ENCODE measurements at places on chromosomes 1 and 21.

- no peak for DNase-seq
These were observed 28.1 kb downstream of the RUNX3 start for GRCh38 chr1:24901791-24902470.

GRCh38 chr1:89023026-89023425 is 360 bp upstream of the GBP3 start:
- DNase-seq = no peak

DNA sequence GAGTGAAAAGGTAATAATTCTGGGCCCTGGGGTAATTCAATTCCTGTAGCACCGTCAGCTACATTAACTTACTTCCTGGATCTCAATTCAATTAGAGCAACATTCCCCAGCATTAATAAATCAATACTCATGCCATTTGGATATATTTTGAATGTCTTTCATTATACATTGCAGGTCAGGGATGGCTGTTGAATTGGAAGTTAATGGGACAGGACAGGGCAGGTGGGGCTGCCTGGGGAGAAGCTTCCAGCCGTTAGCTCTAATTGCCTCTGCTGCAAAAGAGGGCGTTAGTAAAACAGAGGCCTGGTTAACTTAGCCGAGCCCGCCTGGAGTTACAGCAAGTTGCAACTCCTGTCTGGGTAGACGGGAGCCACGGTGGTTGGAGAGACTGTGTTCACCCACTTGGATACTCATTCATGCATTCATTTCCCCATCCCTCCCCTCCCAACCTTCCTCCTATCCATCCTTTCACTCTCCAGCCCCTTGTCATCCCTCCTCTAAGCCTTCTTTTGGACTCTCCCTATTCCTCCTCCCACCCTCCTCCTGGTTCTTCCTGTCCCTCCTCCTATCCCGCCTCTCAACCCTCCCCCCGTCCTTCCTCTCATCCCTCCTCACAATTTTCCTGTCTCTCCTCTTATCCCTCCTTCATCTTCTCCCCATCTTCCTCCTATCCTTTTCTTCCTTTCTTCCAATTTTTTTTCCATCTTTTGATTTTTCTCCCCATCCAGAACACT is 137.6 kb upstream of the RUNX3 start:
- no peak for DNase-seq

DNA sequence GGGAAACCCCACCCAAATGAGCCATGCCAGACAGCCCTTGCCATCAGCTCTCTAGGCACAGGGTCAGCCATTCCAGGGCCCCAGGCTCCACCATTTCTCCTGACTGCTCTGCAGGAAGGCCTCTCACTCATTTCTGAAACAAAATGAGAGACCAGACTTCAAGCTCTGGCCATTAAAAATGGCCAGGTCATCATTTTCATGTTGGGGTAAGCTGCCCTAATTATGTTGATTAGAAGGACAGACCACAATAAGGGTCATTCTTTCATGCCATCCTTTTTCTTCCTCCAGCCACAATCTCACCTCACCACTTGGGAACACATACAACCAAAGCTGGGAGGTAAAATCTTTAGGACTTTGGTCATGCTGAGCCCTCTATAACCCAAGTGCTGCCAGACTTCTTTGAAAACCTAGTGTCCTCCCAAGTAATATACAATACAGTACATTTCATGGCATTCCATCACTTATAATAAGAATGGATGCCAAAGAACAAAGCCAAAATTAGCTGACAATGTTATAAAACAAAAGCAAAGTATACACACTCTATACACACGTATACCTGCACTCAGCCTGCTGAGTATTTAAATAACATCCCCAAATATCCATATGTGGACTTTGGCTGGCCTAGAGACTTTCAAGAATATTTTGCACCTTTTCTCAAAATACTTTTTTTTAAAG is 22.4 kb upstream of the RBBP5 start:
- DNase-seq = no peak

DNA sequence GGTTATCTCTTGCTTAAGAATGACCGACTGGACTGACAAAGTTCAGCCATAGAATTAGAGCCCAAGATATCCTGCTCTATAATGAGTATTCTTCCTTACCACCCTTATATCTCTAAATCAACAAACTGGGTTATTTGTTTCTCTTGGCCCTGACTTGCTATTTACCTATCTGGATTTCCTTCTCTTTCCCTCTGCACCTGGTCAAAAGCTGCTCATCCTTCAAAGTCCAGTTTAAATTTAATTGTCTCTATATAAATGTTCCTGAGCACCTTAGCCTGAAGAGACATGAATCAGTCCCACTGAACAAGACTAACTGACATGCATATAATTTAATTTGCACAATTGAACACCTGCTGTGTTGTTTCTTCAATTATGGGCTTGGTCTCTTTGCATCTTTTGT is 127.1 kb upstream of the KCNJ15 start:
- DNase-seq = no peak

- no peak for DNase-seq
These were observed 490.5 kb upstream of the ADGRL2 start for GRCh38 chr1:81310250-81310649.

DNA sequence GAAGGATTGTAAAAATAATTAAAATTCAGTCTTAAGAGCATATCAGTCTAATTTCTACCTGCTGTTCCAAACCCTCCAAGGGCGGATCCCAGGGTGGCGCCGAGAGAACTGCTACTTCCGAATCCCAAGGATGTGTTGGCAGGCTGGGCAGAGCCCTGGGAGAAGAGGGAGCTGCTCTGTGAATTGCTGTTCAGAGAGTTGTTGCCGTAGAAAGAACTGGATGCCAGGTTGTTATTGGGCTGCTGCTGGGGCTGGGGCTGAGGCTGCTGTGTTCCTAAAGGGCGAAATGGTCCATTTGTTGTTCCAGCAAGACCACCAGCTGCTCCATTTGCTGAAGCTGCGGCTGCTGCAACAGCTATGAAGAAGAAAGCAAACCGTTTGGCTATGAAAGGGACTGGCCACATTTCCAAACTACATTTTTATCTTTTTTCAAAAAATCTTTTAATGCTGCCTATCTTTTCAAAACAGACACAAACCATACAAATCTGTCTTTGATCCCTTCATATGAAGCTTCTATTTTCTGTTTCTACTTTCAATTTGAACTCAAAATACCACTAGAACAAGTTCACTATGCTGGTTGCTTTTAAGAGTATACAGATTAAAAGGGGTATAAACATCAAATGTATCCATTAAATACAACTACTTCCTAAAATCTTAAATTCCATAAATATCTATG is 57.5 kb upstream of the SDC3 start:
- no peak for DNase-seq

GRCh38 chr1:195939844-195940243 is 668.4 kb downstream of the KCNT2 start:
- no peak for DNase-seq

DNA sequence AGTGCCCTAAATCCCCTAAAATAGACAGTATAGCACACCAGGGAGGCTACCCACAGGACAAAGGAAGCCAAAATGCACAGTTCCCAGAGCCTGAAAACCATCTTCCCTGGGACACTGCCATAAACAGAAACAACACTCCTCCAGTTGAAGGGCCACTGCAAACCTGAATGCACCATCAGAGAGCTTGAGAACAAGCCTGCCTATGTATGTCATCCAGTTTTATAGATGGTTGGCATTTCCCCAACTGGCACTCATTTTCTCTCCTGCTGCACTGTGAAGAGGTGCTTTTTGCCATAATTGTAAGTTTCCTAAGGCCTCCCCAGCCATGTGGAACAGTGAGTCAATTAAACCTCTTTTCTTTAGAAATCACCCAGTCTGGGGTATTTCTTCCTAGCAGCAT is 169.0 kb downstream of the AGBL4 start:
- DNase-seq = no peak

GRCh38 chr1:60949154-60949825 is 133.1 kb upstream of the NFIA start:
- DNase-seq = no peak

DNA sequence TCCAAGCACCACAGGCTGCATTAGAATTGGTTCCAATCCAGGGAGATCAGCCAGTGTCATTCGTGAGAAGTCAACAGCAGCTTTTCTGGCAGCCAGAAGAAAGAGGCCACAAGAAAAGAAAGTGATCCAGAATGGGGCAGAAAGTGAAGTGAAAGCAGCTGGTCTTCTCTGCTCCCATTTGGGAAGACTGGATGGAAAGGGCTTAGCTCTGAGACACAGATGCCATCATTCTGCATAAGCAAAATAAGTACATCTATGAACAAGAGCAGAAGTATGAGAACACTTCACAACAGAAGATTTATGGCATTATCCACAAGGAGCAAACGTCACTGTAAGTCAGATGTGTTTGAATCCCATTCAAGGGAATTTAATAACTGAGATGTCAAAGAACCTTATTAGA is 326.5 kb upstream of the ESRRG start:
- no peak for DNase-seq

GRCh38 chr1:233608988-233609387 is 4.9 kb upstream of the KCNK1 start:
- DNase-seq = no peak

GRCh38 chr21:25967181-25967900 is 203.2 kb downstream of the APP start:
- no peak for DNase-seq

GRCh38 chr1:94072840-94073522 is 48.0 kb downstream of the ABCA4 start:
- DNase-seq = no peak

DNA sequence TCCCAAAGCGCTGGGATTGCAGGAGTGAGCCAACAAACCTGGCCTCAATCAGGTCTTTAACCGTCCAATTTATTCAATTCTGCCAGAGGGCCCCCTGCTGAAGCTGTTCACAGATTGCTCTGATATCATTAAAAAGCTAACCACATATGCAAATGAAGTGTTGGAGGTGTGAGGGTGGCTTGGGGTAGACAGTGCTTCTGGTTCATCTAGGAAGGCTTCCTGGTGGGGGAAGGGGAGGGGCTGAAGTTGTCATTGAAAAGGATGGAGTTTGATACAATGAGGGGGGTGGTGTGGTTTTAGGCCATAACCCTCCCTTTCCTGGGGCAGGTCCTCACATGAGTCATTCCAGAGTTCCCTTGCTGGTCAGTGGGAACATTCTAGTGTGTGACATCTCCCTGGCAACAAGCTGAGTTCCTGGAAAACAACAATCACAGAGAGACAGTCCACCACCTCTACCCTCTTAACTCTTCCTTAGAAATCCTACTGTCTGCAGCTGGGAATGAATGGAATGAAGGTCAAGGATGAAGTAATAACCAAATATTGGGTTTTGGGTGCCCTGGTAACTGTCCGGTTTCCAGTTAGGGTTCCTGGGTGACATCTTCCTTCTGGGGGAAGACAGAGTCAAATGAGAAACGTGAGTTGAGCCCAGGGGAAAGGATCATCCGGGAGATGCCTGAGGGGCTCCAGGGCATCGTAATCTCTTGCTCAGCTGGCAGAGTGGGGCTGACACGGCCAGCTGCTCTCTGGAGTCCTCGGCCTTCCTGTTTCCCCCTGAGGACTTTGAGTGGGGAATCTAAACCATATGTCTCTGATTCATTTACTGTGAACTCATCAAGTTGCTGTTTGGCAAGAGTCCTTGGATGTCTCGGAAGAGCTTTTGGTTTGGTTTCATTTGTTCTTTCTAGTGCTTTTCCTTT is 32.2 kb downstream of the BATF3 start:
- no peak for DNase-seq

DNA sequence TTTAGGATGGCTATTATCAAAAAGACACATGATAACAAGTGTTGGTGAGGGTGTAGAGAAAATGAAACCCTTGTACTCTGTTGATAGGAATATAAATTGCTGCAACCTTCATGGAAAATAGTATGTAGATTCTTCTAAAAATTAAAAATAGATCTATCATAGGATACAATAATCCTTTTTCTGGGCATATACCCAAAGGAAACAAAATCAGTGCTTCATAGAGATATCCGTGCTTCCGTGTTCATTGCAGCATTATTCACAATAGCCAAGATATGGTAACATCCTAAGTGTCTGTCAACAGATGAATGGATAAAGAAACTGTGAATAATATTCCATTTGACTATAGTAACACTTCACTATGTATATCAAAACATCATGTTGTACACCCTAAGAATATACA is 106.7 kb downstream of the MIS18A start:
- no peak for DNase-seq

DNA sequence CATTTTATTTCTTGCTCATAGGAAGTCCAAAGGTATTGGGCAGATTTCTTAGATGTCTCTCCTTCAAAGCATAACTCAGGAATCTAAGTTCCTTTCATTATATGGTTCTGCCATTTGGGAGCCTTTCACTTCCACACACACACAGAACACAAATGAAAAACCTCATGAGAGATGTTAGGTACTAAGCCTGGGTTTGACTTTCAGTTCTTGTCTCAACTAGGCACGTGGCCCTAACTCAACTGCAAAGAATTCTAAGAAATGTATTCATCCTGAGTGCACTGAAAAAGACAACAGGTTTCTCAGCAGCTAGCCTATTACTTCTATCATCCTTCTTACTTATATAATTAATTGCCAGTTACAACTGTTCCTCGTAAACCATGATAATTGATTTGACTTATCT is 190.0 kb upstream of the SAMSN1 start:
- no peak for DNase-seq

- no peak for DNase-seq
These were observed 464 bp downstream of the COL11A1 start for GRCh38 chr1:103107741-103108375.

GRCh38 chr1:57088653-57089052 is 122.8 kb upstream of the C8B start:
- DNase-seq = no peak

GRCh38 chr21:38714039-38714817 is 91.5 kb upstream of the ETS2 start:
- no peak for DNase-seq

- no peak for DNase-seq
These were observed 224.9 kb downstream of the PTPRU start for GRCh38 chr1:29461115-29461739.

DNA sequence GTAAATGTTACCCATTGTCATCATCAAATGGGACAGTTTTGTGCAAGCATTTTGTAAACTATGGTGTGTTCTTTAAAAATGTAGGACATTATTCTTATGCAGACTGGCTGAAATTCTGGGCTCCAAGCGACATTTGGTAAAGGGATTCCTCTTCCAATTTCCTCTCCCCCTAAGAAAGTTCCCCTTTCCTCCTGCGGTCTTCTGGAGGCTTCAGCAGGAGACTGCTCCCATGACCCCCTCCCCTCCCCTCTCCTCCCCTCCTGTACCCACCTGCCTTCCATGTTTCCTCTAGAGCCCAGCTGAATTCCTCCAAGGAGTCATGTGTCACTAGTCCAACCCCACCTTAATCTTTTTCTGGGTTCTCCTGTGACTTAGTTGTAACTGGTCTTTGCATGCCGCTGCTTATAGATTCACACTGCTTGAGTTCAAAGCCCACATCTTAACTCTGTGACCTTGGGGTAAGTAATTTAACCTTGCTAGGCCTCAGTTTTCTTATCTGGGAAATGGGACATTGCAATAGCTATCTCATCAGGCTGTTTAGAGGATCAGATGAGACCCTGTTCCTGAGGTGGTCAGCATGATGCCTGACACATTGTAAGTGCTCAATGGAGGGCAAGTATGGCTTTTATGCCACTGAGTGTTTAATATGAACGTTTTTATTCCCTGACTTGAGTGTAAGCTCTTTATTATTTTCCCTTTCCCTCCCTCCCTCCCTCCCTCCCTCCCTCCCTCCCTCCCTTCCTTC is 69.9 kb upstream of the WDR26 start:
- DNase-seq = no peak

- no peak for DNase-seq
These were observed 44.8 kb downstream of the DHRS3 start for GRCh38 chr1:12573015-12573825.

Data from NCI-H2107 (cell line).